Activated CD8-positive, alpha-beta T cell treated with anti-CD3 and anti-CD28 coated beads, Interleukin-2, amount 10 ng/mL, durations not matched to agents 7 days and 5 days (primary cell): ENCODE measurements at places on chromosomes 5 and 9. TPM values are rescaled to one million over a fixed set of nuclear protein-coding genes. Genes with fewer than 3 reads are reported as not detected.

PRRX2 gene
- not detected for total RNA-seq

IFNB1 gene
- not detected for total RNA-seq

CAST gene
- total RNA-seq = 149 TPM

C9orf50 gene
- total RNA-seq = not detected

NHP2 gene
- 184 TPM for total RNA-seq

- no peak for DNase-seq
- H3K27ac ChIP-seq = no peak overlapping the region
- H3K36me3 ChIP-seq = peaks cover 14% of the 10 kb centered on the region
- no peaks in the 10 kb centered on the region for H3K27me3 ChIP-seq
- H3K4me3 ChIP-seq = no peak overlapping the region
- H3K4me1 ChIP-seq = peaks cover 9% of the 10 kb centered on the region
Measured at GRCh38 chr5:127068493-127069214, 4.6 kb downstream of the C5orf63 start.

- no peaks in the 10 kb centered on the region for H3K36me3 ChIP-seq
- H3K27ac ChIP-seq = no peak overlapping the region
- no peak for DNase-seq
- no peaks in the 10 kb centered on the region for H3K27me3 ChIP-seq
- H3K4me1 ChIP-seq = no peaks in the 10 kb centered on the region
- H3K4me3 ChIP-seq = no peak overlapping the region
Measured at GRCh38 chr5:89493414-89493813, 610.4 kb upstream of the MEF2C start.

DNA sequence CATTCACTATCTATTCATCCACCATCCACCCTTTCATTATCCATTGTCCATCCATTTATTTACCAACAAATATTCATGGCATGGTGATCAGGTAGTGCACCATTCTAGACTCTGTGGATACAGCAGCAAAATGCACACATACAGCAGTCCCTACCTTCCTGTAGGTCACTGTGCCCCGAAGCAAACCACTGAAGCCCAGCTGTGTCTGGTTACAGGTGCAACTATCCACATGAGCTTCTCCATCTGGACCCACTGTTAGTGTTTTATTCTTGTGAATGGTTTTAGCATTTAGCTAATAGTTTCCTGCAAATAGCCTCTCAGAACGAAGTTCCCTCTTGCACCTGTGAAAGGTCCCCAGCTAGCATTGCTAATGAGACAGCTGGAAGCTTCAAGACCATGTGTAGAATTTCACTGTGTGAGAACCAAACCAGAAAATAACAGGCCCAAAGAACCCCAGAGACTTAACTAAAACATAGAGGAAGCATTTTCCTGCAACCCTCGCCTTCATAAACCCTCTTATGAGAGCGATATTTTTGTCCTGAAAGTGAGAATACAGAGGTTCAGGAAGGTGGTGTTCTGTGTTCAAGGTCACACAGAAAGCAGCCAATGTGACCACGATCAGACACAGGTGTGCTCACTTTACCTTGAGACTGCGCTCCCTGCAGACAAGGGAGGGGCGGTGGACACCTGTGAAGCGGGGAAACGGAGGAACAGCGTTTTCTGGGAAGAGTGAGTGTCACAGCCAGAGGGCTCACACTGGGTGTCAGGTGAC, 18.5 kb downstream of the PAEP start:
- no peak overlapping the region for H3K4me3 ChIP-seq
- H3K36me3 ChIP-seq = no peaks in the 10 kb centered on the region
- no peaks in the 10 kb centered on the region for H3K4me1 ChIP-seq
- no peak overlapping the region for H3K27ac ChIP-seq
- no peaks in the 10 kb centered on the region for H3K27me3 ChIP-seq

GRCh38 chr5:170896779-170897178, 35.0 kb downstream of the RANBP17 start:
- no peak overlapping the region for H3K4me3 ChIP-seq
- H3K36me3 ChIP-seq = no peaks in the 10 kb centered on the region
- no peaks in the 10 kb centered on the region for H3K27me3 ChIP-seq

GRCh38 chr9:86329649-86330048, 24.6 kb downstream of the TUT7 start:
- peaks cover 68% of the 10 kb centered on the region for H3K36me3 ChIP-seq
- no peak overlapping the region for H3K4me3 ChIP-seq
- no peak for DNase-seq
- no peaks in the 10 kb centered on the region for H3K27me3 ChIP-seq
- H3K27ac ChIP-seq = no peak overlapping the region

DNA sequence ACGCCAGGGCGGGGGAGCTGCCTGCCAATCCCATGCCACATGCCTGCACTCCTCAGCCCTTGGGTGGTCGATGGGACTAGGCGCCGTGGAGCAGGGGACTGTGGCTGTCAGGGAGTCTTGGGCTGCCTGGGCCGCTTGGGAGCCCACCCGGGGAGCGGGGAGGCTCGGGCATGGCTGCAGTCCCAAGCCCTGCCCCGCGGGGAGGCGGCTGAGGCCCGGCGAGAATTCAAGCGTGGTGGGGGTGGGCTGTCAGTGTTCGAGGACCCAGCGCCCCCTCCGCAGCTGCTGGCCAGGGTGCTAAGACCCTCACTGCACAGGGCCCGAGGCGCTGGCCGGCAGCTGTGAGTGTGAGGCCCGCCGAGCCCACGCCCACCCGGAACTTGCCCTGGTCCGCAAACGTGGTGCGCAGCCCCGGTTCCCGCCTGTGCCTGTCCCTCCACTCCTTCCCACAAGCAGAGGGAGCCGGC, 83.2 kb upstream of the DMRTA1 start:
- no peaks in the 10 kb centered on the region for H3K36me3 ChIP-seq
- H3K27ac ChIP-seq = no peak overlapping the region
- DNase-seq = no peak
- H3K27me3 ChIP-seq = no peaks in the 10 kb centered on the region

DNA sequence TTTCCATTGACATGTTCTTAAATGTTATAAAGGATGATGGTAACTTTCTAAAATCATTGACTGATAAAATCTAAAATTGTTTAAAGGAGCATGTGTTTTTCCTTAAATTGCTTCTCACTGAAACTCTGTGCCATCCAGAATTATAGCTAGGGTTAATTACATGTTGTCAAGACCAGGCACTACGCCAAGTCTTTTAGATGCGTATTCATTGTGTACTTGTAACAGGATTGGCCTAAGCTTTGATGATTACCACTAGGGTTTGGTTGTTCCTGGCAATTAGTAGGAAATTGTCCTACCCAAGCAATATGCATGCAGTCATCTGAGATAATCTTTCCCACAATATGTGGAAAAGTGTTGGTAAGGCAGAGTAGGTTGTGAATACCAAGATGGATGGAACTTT, 43.8 kb downstream of the PRKACG start:
- no peak overlapping the region for H3K4me3 ChIP-seq
- H3K27me3 ChIP-seq = peaks cover 6% of the 10 kb centered on the region
- no peak for DNase-seq
- peaks cover 11% of the 10 kb centered on the region for H3K4me1 ChIP-seq
- H3K27ac ChIP-seq = no peak overlapping the region

GRCh38 chr5:77909237-77909636, 133.1 kb upstream of the TBCA start:
- no peak for DNase-seq
- no peak overlapping the region for H3K27ac ChIP-seq
- no peaks in the 10 kb centered on the region for H3K36me3 ChIP-seq

DNA sequence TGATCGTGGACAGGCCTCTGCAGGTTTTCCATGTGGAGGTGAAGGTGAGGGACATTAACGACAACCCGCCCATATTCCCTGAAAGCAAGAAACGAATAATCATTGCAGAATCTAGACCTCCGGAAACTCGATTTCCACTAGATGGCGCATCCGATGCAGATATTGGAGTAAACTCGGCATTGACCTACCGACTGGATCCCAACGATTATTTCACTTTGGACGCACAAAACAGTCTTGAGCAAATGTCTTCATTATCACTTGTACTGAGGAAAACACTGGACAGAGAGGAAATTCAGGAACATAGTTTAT, 621 bp downstream of the PCDHA13 start:
- no peak for DNase-seq
- no peak overlapping the region for H3K4me3 ChIP-seq
- no peak overlapping the region for H3K27ac ChIP-seq
- peaks cover 3% of the 10 kb centered on the region for H3K27me3 ChIP-seq
- H3K4me1 ChIP-seq = no peaks in the 10 kb centered on the region

DNA sequence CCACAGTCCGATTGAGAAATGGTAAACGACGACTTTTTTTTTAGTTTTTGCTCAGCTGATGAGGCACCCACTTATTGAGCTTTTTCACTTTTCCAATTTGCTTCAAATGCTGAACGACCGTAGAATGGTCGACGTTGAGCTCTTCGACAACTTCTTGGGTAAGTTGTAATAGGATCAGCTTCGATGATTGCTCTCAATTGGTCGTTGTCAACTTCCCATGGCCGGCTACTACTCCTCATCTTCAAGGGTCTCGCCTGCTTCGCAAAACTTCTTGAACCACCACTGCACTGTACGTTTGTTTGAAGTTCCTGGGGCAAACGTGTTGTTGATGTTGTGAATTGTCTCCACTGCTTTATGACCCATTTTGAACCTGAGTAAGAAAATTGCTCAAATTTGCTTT, 35.7 kb downstream of the NSD1 start:
- no peak overlapping the region for H3K27ac ChIP-seq
- peaks cover 13% of the 10 kb centered on the region for H3K4me1 ChIP-seq
- DNase-seq = no peak
- H3K4me3 ChIP-seq = no peak overlapping the region
- no peaks in the 10 kb centered on the region for H3K27me3 ChIP-seq
- H3K36me3 ChIP-seq = peaks cover 44% of the 10 kb centered on the region

DNA sequence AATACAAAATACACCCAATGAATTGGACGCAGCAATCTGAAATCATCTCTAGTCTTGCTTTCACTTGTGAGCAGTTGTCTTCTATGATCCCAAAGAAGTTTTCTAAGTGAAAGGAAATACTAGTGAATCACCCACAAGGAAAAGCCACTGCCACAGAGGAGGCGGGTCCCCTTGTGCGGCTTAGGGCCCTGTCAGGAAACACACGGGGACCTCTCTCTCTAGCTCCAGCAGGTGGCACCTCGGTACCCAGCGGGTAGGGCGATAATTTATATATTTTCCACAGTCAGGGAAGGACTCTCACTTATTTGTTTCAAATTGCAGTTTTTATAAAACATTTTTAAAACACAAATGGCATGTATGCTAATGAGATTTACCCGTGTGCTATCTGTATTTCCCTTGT, 417.1 kb downstream of the KDM4C start:
- peaks cover 9% of the 10 kb centered on the region for H3K4me1 ChIP-seq
- no peak overlapping the region for H3K4me3 ChIP-seq
- H3K27me3 ChIP-seq = no peaks in the 10 kb centered on the region
- peaks cover 40% of the 10 kb centered on the region for H3K36me3 ChIP-seq
- no peak for DNase-seq

DNA sequence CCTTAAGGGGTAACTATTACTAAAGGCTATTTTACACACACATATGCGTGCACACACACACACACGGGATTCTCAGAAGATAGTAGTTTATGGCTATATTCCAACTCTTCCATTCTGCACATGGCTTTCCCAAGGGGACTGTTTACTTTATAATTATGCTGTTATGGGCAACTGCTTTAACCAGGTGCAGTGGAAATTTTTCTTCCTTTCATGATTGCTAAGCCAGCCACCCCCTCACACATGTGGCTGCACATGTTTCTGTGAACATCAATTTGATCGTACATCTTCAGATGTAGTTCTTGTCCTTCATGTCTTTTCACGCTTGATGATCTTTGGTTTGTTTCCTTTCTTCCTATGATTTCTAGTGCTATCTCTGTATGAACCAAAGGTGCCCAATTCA, 37.0 kb downstream of the MRPS30 start:
- DNase-seq = no peak
- H3K36me3 ChIP-seq = no peaks in the 10 kb centered on the region
- no peak overlapping the region for H3K27ac ChIP-seq
- H3K4me1 ChIP-seq = no peaks in the 10 kb centered on the region
- H3K27me3 ChIP-seq = no peaks in the 10 kb centered on the region
- no peak overlapping the region for H3K4me3 ChIP-seq
